Osteocyte (in vitro differentiated cells): ENCODE measurements at places on chromosomes 6 and 20. TPM values are rescaled to one million over a fixed set of nuclear protein-coding genes. Genes with fewer than 3 reads are reported as not detected.

The HDAC2 gene
- total RNA-seq: 147 and 153 TPM in 2 replicates

The TCP11 gene
- total RNA-seq: 0.43 TPM in 1 of 2 replicates, not detected in the other

The SMPD2 gene
- total RNA-seq: 9.8 and 10.1 TPM in 2 replicates

The CNKSR3 gene
- total RNA-seq: 14.6 and 15.3 TPM in 2 replicates

GRCh38 chr20:31719644-31720485 is 2.8 kb downstream of the BCL2L1 start:
- DNase-seq: no peak

DNA sequence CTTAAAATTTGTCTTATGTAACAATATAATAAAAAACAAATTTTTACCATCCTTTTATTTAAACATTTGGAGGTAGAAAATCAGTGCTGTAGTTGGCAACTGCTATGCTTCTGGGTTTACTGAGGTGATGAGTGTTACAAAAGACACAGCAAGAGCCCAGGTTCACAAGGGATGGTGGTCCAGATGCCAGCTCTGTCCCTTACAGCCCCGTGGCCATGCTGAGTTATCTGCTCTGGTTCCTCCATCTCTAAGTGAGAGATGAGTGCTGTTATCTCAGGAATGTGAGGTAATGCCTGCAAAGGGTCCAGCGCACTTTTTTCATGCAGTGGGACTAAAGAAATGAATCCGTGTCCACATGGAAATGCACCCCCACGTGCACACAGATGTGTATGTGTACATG is 17.8 kb downstream of the SYNDIG1 start:
- no peak for DNase-seq

DNA sequence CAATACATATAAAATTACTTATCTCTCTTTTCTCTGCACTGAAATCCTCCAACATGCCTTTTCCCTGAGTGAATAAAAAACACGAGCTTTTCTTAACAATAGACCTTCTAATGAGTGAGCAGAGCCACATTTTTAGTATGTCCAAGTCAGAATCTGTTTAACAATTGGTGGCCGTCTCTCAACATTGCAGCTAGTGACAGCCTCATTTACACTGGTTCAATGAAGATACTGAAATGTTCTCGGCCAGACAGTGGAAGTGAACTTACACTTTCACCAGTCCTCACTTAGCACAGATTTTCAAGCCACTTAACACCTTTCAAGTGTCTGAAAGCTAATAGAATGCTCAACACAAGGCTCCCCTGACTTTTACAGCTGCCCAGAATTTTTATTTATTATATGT is 767.1 kb downstream of the KIF16B start:
- no peak for DNase-seq

DNA sequence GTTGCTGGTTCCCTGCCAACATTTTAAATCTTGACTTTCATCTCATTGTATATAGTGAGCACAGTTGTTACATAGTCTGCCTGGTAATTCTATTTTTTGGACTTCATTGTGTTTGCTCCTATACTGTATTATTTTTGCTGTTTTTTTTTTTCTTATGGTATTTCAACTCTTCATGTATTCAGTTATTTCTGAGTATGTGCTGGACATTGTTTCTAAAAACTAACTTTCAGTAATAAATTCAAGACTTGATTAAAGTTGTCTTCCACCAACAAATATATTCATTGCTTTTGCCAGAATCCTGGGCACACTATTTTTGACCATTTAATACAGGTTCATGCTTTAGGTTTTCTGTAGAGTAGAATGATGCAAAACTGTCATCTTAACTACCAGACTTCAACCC is 698.3 kb downstream of the MAFB start:
- no peak for DNase-seq

DNA sequence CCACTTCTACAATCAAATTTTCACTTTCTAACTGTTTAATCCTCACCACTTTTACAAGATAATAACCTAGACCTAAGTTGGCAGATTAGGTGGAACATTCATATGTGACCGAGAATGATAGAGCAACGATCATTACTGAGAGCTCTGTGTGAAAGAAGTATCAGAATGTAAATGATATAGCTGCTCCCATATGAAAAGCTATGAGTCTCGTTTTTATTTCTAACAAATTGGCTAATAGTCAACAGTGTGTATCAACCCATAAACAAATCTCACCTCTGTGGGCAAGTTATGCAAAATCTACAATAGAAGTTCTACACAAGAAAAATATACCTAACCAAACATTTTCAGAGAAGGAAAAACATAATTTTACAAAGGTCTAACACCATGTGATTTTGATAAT is 3.7 kb downstream of the LGSN start:
- DNase-seq: no peak

- no peak for DNase-seq
Observed at GRCh38 chr6:38487423-38487822, 152.3 kb downstream of the BTBD9 start.
